T-cell (primary cell): ENCODE measurements at places on chromosomes 4 and X. TPM values are rescaled to one million over a fixed set of nuclear protein-coding genes. Genes with fewer than 3 reads are reported as not detected.

FAM149A gene
- total RNA-seq = 0.57 TPM

DNA sequence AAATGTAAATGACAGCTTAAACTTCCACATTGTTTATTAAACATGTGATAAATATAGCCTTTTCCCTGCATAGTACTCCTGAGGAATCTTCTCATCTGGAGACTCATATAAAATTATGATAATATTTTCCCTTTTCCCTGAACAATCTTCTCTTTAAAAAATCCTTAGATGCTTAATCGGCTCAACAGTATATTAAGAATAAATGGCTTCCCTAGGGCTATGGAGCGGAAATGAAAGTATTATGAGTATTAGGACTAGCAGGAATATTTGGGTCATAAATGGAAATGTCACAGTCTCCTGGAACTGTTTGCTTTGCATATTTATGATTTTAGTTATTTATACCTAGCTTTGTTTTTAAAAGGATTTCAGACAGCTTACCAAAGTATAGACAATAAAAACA, 200.7 kb upstream of the PDE5A start:
- H3K36me3 ChIP-seq = no peaks in the 10 kb centered on the region
- H3K4me1 ChIP-seq = no peaks in the 10 kb centered on the region
- DNase-seq = no peak
- H3K27ac ChIP-seq = no peak overlapping the region

TMEM255A gene
- total RNA-seq = not detected

DNA sequence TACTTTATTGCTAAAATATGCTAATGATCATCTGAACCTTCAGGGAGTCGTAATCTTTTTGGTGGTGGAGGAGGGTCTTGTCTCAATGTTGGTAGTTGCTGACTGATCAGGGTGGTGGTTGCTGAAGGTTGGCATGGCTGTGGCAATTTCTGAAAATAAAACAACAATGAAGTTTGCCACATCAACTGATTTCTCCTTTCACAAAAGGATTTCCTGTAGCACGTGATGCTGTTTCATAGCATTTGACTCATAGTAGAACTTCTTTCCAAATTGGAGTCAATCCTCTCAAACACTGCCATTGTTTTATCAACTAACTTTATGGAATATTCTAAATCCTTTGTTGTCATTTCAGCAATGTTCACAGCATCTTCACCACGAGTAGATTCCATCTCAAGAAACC, 19.3 kb downstream of the DDIT4L start:
- H3K4me1 ChIP-seq = no peaks in the 10 kb centered on the region
- H3K27me3 ChIP-seq = no peaks in the 10 kb centered on the region
- no peaks in the 10 kb centered on the region for H3K36me3 ChIP-seq
- no peak overlapping the region for H3K27ac ChIP-seq
- H3K4me3 ChIP-seq = no peak overlapping the region
- no peak for DNase-seq

DNA sequence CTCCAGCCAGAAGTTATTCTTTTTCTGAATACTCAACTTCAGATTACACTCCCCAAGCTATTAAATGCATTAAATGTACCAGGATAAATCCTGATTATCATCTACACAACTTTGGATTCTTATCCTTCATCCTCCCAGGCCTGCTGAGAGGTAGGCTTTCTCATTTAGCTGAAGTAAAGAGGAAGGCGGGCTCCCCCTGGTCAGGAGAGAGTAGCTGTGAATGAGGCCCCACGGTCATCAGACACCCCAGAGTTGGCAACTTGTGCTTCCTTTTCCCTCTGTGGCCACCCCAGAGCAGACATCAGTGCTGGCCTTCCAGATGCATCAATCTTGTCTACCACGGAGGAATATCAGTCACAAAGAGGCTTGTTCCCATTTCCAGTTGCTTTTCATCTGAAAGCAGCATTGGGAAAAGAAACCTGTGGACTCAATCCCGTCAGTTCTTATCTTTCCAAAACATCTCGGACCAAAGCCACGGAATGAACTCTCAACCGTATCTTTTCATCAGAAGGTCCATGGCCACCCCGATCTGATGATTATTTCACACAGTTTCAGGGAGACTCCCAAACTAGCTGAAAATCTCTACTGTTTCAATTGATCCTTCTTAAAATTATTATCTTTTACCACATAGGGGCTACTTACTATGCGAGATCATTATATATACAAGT, 79.2 kb downstream of the FBXO8 start:
- H3K4me3 ChIP-seq = no peak overlapping the region
- H3K27ac ChIP-seq = no peak overlapping the region
- H3K27me3 ChIP-seq = no peaks in the 10 kb centered on the region
- H3K36me3 ChIP-seq = no peaks in the 10 kb centered on the region
- no peak for DNase-seq

GRCh38 chr4:13525606-13526281, 18.6 kb downstream of the NKX3-2 start:
- H3K4me3 ChIP-seq = no peak overlapping the region
- no peaks in the 10 kb centered on the region for H3K4me1 ChIP-seq
- H3K36me3 ChIP-seq = no peaks in the 10 kb centered on the region
- H3K27me3 ChIP-seq = peaks cover 45% of the 10 kb centered on the region
